ENCODE measurements at places on chromosomes 1 and 21.
A peak's percentile ranks its signal among the peaks of the same experiment; 100 is the strongest.

- DNase-seq: no peak
These were observed 120.1 kb upstream of the NR5A2 start for GRCh38 chr1:199907361-199907760.

DNA sequence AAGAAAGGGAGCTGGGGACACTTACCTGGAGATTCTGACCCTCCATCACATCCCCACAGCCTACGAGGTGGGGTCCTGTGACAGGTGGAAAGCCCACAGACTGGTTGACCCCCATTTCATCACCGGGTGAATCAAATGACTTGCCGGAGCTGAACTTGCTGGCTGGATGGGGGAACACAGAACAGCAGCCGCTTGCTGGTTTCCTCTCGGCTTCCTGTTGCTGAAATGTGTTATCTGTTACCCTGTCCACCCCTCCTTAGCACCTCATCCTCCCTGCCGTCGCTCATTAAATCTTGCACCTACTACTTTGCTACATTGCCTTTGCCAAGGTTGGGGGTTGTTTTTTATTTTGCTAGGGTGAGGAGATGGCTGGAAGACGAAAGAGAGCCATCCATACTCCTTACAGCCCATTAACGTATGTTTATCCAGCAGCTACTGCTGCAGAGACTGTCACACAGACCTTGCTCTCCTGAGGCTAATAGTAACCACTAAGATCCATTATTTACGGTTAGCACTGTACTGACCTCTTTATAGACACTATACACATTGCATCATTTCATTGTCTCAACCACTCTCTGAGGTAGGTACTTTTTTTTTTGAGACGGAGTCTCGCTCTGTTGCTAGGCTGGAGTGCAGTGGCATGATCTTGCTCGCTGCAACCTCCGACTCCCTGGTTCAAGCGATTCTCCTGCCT lies 7.0 kb downstream of the PAFAH2 start:
- no peak for DNase-seq

DNA sequence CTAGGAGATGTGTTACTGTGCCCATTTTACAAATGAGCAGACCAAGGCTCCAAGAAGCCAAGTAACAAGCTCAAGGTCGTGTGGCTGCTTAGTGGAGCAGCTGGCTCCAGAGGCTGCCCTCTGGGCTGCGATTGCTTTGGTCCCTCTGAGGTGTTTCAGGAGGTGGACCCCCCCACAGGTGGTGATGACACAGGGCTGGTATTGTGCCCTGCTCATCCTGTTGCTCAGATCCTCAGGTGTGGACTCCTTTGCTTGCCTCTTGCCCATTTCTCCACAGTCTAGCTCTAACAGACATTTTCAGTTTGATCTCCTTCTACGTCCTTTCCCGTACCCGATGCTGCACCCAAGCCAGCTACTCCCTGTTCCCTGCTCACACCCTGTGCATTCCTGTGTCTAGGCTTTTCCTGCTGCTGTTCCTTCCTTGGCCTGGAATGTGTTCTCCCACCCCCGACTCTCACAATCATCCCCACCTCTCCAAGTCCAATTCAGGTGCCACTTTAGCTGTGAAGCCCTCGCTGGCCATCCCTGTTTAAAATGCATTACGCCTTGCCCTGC lies 28.1 kb upstream of the GRHL3 start:
- DNase-seq: no peak

DNA sequence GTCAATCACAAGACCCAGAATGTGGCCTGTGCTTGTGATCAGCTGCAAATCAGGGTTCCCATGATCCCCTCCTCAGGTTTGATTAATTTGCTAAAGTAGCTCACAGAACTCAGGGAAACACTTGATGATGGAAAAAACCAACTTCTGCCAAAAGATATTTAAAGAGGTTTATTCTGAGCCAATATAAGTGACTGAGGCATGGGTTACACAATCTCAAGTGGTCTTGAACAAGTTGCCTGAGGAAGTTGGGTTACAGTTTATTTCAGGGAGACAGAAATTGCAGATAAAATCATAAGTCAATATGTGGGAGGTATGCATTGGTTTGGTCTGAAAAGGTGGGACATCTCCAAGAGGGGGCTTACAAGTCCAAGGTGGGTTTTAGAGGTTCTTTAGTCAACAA lies 243.1 kb downstream of the S1PR1 start:
- DNase-seq: no peak

- no peak for DNase-seq
These were observed 758 bp downstream of the RAD54L start for GRCh38 chr1:46248122-46248920.

- no peak for DNase-seq
These were observed 18.6 kb upstream of the PAX7 start for GRCh38 chr1:18612073-18612472.

GRCh38 chr1:103106426-103107341 lies 1.6 kb downstream of the COL11A1 start:
- no peak for DNase-seq

DNA sequence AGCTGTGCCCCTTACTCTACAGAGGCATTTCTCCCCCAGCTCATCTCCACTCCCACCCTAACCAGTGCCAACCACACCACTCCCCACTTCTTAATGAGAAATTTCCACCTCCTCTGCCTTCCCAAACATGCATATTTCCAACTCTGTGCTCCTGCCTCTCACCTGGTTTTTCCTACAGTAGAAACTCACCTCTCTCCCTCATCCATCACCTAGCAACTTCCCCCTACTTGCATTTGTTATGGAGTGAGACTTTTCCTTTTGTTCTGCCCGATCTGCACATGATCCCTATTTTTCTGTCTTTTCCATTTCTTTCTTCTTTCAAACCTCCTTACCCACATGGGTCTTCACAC lies 11.9 kb downstream of the RGS8 start:
- DNase-seq: no peak

DNA sequence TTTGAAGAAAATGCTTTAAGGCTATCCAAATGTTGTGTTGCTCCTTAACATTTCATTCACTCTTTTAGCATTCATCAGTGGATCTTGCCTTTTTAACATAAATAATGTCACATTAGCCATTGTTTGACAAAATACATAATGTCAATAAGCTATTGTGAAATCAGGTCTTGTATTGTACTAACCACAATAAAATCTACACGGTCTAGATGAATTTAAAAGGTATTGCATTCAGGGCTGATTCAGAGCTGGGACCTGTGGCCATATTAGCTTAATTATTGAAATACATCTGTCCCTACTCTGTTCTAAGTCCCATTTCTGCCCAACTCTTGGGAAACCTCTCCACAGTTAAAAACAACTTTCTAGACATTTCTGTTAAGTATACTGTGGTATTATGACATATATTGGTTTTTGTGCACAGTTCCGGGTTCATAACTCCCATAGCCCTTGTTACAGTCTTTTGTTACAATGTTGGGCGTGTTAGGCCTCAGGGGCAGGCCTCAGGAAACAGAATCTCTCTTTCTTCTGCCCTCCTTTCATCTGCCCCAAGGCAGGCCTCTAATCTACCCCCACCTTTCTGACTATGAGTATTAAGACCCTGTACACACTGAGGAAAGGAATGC lies 44.7 kb upstream of the CITED4 start:
- DNase-seq: no peak

GRCh38 chr1:67831850-67832513 lies 1.3 kb downstream of the GNG12 start:
- peak; percentile 63 for DNase-seq

DNA sequence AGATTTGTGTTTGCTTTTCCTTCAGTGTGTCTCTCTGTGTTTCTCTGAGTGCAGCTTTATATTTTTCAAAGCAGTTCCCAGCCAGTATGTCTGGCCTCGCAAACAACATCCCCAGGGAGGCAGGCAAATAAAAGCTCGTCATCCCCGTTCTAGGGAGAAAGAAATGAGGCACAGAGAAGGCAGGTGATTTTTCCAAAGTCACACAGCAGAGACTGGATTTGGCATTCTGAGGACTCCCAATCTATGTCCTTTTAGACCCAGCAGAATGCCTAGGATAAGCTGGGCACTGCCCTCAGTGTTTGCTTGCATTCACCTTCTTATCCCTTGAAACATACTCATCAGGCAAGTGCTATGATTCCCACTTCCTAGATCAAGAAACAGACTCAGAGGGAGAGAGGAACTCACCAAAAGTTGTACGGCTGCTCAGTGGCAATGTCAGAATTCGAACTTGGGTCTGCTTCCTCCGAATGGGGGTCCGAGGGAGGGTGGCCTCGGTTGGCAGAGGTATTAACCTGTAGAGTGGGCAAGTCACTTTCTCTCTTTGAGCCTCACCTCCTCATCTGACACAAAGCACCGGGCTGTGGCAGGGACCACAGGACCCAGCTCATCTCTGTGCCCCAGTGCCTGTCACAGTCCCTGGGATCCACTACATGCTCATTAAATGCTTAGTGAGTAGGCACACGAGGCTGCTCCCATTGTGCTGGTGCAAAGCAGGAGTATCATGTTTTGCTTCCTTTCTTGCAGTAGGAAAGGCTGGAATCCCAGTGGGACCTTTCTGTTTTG lies 4.2 kb downstream of the RAP1GAP start:
- DNase-seq: no peak

- no peak for DNase-seq
These were observed 53.9 kb upstream of the ASPM start for GRCh38 chr1:197200272-197200899.

DNA sequence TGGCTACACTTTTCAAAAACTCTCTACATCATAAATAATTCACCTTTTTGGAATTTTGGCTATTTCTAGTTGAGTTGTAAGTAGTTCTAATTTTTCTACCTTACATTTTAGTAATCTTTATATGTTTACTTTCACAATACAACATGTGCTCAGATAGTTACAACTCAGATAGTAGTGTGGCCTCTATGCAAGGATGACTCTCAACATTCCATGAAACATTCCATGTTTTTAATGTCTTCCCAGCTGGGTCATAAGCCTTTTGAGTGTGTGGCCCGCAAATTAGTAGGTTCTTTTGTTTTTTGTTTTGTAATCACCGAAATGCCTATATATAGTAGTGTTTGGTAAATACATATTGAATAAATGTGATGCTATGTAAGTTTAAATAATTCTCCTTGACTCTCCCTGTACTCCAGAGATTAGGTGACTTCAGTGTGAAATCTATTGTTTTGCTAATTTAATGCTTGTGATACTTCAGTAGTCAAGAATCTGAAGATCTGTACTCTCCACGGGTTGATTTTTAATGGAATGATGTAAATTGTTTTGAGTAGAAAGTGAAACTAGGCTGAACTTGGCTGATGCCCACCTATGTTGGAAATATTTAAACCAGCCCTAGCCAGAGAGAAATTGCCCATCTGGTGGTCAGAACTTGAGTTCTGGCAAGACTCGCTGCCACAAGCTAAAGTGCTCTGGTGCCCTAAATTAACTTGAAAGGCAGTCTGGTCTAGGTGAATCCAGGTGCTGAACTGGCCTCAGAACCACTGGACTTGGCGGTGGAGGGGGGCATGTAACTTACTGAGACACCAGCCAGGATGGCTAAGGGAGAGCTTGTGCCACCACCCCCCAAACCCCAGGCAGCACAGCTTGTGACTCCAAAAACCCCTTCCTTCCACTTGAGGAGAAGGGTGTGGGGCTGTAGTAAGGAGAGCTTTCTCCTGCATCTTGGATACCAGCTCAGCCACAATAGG lies 165.6 kb downstream of the USP25 start:
- no peak for DNase-seq

DNA sequence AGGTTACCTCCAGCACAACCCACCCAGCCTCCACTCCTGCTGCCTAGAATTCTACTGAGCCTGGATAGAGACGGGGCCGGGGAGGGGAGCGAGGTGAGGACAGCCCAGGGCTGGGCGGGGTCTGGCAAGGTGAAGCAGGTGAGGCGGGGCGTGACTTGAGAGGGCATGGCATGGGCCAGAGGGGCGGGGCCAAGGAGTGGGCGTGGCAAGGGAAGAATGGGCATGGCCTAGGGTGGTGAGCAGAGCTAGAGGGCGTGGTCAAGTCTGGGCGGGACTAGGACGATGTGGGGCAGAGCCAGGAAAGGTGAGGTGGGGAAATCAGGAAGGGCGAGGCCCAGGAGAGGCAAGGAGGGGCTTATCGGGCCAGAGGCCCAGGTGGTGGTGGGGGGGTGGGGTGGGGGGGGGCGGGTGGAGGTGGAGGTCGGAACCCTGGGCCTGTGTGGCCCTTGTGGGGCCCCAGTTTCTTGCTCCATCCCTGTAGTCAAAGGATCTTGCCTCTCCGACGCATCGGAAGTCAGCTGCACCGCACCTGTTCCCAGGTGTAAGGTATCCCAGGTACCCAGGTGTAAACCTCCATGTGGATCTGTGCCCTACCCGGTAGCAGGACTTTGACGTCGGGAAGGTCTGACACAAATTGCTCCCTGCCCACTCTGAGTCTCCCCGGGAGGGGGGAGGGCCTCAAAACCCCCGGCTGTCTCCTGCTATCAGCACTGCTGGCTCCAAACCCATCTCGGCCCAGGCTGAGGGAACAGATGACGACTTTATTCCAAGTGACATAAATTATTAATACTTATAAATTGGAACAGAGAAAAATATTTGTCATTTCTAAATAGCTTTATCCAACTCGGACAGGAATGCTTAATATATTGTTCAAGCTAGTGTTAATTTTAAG lies 32.9 kb upstream of the UTS2 start:
- DNase-seq: no peak

GRCh38 chr1:76291191-76291590 lies 216.6 kb downstream of the ST6GALNAC3 start:
- no peak for DNase-seq

GRCh38 chr1:111621050-111621449 lies 1.5 kb downstream of the RAP1A start:
- DNase-seq: no peak

- no peak for DNase-seq
These were observed 24.3 kb upstream of the NBL1 start for GRCh38 chr1:19619697-19620384.

DNA sequence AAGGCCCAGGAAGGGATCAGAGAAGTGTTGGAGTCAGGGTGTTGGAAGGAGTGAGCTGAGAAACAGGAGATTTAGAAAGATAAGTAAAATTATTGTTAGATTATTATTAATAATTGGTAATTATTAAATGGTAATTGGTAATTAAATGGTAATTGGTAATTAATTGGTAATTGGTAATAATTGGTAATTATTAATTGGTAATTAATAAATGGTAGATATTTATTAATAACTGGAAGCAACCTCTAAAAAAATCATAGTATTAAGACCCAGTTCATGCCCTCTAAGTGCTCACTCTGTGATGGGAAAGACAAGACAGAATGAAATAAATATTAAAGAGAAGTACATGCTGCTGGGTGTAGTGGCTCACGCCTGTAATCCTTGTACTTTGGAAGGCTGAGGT lies 13.8 kb upstream of the EPS15 start:
- DNase-seq: no peak

GRCh38 chr1:36987276-36987675 lies 47.0 kb downstream of the GRIK3 start:
- DNase-seq: no peak

DNA sequence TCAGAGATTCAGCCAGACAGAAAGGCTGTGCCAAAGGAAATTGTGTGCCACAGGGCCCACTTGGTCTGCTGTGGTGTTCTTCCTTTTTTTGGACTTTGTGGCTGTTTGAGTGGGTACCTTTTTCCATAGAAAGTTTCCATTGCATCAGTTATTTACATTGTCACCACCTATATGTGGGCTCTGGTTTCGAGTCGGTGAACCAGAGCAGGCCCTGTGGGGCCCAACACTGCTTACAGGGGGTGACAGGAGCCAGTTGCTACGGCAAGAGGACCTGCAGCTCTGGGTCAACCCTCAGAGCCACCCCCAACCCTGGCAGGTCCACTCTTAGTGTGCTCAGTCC lies 157.0 kb upstream of the EDN2 start:
- no peak for DNase-seq

GRCh38 chr1:235403593-235403992 lies 36.4 kb downstream of the TBCE start:
- DNase-seq: no peak

Measured in DMS 273 treated with DMSO at 0.1 percent for 48 hours (cell line).